ENCODE measurements at places on chromosomes 13 and 19. TPM values are rescaled to one million over a fixed set of nuclear protein-coding genes. Genes with fewer than 3 reads are reported as not detected.

The AMH gene
- total RNA-seq, result not detected

The SRRM5 gene
- total RNA-seq, result not detected

The PCP2 gene
- total RNA-seq, result not detected

The NLRP9 gene
- total RNA-seq, result not detected

The METTL21C gene
- not detected for total RNA-seq

The SYNGR4 gene
- total RNA-seq, result not detected

The B3GNT3 gene
- not detected for total RNA-seq

The ADAMTS10 gene
- 7.8 TPM for total RNA-seq

The FUT6 gene
- total RNA-seq, result not detected

The ZNF439 gene
- total RNA-seq, result 2.3 TPM

The SLITRK6 gene
- 1.4 TPM for total RNA-seq

The OSCAR gene
- 0.49 TPM for total RNA-seq

The FXYD5 gene
- total RNA-seq, result 147 TPM

The FFAR2 gene
- total RNA-seq, result not detected

The ZNF30 gene
- 0.36 TPM for total RNA-seq

The ZBTB32 gene
- not detected for total RNA-seq

The ZNF558 gene
- total RNA-seq, result 29.4 TPM

The EFNB2 gene
- 4.7 TPM for total RNA-seq

The TTYH1 gene
- total RNA-seq, result not detected

The N4BP2L1 gene
- total RNA-seq, result 0.81 TPM
